ENCODE measurements at places on chromosomes 16 and 17. TPM values are rescaled to one million over a fixed set of nuclear protein-coding genes. Genes with fewer than 3 reads are reported as not detected.

DNA sequence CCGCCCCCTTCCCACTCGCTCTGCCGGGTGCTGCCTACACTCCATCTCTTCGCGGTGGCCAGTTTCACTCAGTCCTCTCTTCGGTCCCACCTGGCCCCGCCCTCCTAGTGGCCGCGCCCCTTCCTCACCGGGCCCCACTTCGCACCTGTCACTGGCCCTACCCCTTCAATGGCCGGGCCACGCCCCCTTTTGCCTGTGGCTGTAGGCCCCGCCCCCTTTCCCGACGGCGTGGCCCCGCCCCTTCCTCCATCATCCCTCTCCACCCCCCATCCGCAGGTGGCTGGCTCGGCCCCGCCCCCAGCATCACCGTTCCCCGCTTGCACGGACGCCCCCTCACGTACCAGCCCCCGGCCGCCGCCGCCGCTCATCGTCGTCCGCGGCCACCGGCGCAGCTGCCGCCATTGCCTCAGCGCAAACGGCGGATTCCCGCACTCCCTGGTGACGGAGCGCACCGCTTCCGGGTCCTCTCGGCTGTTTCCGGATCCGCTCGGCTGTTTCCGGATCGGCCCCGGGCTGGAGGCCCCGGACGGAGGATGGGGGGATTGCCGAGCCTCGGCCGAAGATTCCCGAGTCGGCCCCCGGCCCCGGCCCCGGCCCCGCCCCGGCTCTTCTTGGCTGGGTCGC, at the start of gene RABEP2:
Gene RABEP2, minus strand, starts transcription at position 477 of the 624 bp plus-strand sequence. Its CDS starts 75 bp downstream, at position 402.
- peaks cover 25% of the 10 kb centered on the region for H3K4me1 ChIP-seq
- peak within 1 kb of the TSS; percentile 81 for H3K4me3 ChIP-seq
- H3K36me3 ChIP-seq = no peaks in the 10 kb centered on the region
- peak within 1 kb of the TSS; percentile 96 for H3K27ac ChIP-seq
- peak; percentile 99 for DNase-seq

DNA sequence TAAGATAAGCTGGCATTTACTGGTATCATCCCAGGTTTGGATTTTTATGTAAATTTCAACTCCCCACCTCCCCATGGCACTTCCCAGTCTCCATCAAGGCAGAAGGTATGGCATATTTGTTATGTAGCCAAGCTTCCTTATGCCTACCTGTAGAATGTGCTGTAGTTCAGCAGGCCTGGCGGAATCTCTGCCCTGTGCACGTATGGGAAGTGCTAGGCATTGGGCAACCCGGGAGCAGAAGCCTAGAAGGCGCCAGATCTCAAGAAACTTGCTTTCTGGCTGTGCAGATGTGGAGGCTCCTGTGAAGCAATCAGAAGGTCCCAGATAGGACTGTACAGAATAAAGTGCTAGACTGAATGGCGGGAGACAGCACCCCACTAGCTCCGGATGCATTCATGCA, 64.7 kb downstream of the SNX20 start:
- no peak overlapping the region for H3K27ac ChIP-seq
- DNase-seq = no peak
- no peaks in the 10 kb centered on the region for H3K27me3 ChIP-seq
- H3K4me3 ChIP-seq = no peak overlapping the region

DNA sequence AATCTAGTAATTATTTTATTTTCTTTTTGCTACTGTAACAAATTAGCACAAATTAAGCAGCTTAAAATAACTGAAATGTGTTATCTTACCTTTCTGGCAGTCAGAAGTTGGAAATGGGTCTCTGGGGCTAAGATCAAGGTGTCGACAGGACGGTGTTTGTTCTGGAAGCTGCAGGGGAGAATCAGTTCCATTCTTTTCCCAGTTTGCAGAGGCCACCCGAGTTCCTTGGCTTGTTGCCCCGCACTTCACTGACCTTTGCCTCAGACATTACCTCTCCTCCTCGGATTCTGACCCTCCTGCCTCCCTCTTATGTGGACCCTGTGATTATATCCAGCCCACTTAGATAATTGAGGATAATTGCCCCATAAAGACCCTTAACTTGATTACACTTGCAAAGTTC, 61.0 kb upstream of the MAF start:
- no peaks in the 10 kb centered on the region for H3K27me3 ChIP-seq
- H3K27ac ChIP-seq = no peak overlapping the region
- peaks cover 9% of the 10 kb centered on the region for H3K4me1 ChIP-seq
- no peak overlapping the region for H3K4me3 ChIP-seq

GRCh38 chr17:44733753-44734152, 25.0 kb upstream of the ADAM11 start:
- no peaks in the 10 kb centered on the region for H3K4me1 ChIP-seq
- H3K27me3 ChIP-seq = no peaks in the 10 kb centered on the region
- no peak overlapping the region for H3K4me3 ChIP-seq
- no peak for DNase-seq

- peaks cover 36% of the 10 kb centered on the region for H3K4me1 ChIP-seq
- H3K27me3 ChIP-seq = no peaks in the 10 kb centered on the region
- H3K36me3 ChIP-seq = no peaks in the 10 kb centered on the region
- no peak for DNase-seq
- H3K27ac ChIP-seq = peak overlapping the region; percentile 80
Observed at GRCh38 chr17:39754958-39755553, 17.3 kb downstream of the GRB7 start.

CAPNS2 gene
- 1.0 TPM for total RNA-seq

MYH1 gene
- not detected for total RNA-seq

GGA2 gene
- 59.3 TPM for total RNA-seq
